ENCODE measurements at places on chromosomes 7 and 10. TPM values are rescaled to one million over a fixed set of nuclear protein-coding genes. Genes with fewer than 3 reads are reported as not detected.
A peak's percentile ranks its signal among the peaks of the same experiment; 100 is the strongest.

- no peaks in the 10 kb centered on the region for H3K27me3 ChIP-seq
- H3K27ac ChIP-seq: no peak overlapping the region
These were observed 66.6 kb upstream of the WNT16 start for GRCh38 chr7:121262221-121262620.

DNA sequence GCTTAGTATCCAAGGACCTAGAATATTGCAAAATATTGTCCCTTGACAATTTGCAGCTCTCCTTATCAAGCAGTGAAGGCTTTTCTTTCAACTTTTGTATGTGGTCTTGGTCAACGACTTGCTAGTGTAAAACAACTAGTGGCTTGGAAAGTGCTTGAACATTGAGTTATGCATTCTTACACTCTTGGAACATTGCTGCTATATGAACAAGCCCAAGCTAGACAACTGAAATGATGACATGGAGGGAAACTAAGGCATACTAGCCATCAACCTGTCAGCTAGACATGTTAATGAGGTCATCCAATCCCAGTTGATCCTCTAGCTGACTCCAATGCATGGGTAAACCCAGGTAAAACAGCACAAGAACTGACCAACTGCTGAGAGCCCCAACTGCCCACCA lies 12.7 kb upstream of the DMTF1 start:
- H3K27me3 ChIP-seq: no peaks in the 10 kb centered on the region
- H3K36me3 ChIP-seq: no peaks in the 10 kb centered on the region
- no peak overlapping the region for H3K27ac ChIP-seq
- H3K4me1 ChIP-seq: no peaks in the 10 kb centered on the region
- DNase-seq: no peak

DNA sequence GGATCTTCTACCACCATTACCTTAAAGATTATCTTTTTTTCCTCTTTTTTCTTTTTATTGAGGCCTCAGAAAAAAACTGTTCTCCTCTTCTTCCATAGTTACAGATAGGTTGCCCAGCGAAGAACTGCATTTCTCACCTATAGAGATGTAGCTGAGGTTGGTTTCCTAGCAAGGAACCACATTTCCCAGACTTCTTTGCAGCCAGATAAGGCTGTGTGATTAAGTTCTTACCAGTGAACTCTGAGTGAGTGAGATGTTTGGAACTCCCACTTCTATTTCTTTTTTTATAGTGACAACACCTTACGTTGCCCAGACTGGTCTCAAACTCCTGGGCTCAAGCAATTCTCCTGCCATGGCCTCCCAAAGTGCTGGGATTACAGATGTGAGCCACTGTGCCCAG lies 5.9 kb upstream of the MCMBP start:
- H3K36me3 ChIP-seq: no peaks in the 10 kb centered on the region
- no peak overlapping the region for H3K27ac ChIP-seq
- no peak overlapping the region for H3K4me3 ChIP-seq
- DNase-seq: no peak

DNA sequence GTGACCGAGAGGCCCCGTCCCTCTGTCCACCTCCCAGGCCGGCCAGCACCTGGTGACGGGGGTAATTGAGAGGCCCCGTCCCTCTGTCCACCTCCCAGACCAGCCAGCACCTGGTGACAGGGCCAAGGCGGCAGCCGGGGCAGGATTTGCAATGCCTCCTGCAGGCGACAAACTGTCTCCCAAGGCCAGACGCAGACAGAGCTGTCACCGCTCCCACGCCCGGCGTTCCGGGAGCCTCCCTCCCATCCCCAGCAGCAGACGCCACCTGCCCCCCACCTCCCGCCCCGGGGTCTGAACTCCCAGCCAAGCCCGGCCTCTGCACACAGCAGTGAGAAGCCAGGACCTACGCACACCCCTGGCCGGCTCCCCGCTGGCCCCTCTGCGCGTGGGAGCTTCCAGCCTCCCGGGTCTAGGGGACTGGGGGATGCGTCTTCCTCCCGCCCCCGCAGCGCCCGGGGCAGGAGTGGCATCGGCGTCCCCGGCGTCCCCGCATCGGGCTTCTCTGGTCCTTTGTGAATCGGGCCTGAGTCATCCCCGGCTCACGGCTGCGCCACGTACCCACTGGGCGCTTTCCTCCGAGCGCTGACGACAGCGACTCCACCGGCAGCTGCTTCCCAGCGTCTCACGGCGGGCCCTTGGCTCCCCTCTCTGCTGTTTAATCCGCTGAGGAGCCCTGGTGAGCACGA lies 95.1 kb upstream of the DIP2C start:
- H3K4me3 ChIP-seq: peak overlapping the region; percentile 35
- H3K4me1 ChIP-seq: peaks cover 10% of the 10 kb centered on the region
- H3K27me3 ChIP-seq: no peaks in the 10 kb centered on the region
- no peak overlapping the region for H3K27ac ChIP-seq
- no peaks in the 10 kb centered on the region for H3K36me3 ChIP-seq
- DNase-seq: peak; percentile 85

GRCh38 chr7:152072421-152072820 lies 46.9 kb downstream of the GALNT11 start:
- H3K4me1 ChIP-seq: peaks cover 11% of the 10 kb centered on the region
- no peak overlapping the region for H3K27ac ChIP-seq
- H3K27me3 ChIP-seq: no peaks in the 10 kb centered on the region
- H3K4me3 ChIP-seq: no peak overlapping the region
- DNase-seq: no peak
- no peaks in the 10 kb centered on the region for H3K36me3 ChIP-seq

- H3K4me1 ChIP-seq: no peaks in the 10 kb centered on the region
- no peaks in the 10 kb centered on the region for H3K27me3 ChIP-seq
- no peaks in the 10 kb centered on the region for H3K36me3 ChIP-seq
- H3K27ac ChIP-seq: no peak overlapping the region
These were observed 99.0 kb upstream of the GPR22 start for GRCh38 chr7:107370816-107371215.

- DNase-seq: no peak
- H3K27ac ChIP-seq: no peak overlapping the region
- no peaks in the 10 kb centered on the region for H3K27me3 ChIP-seq
- no peak overlapping the region for H3K4me3 ChIP-seq
- H3K36me3 ChIP-seq: no peaks in the 10 kb centered on the region
These were observed 1090.8 kb upstream of the CELF2 start for GRCh38 chr10:9926881-9927280.

GRCh38 chr10:104796823-104797222 lies 155.7 kb downstream of the SORCS3 start:
- no peaks in the 10 kb centered on the region for H3K36me3 ChIP-seq
- no peak overlapping the region for H3K27ac ChIP-seq
- no peak for DNase-seq
- H3K4me3 ChIP-seq: no peak overlapping the region

DNA sequence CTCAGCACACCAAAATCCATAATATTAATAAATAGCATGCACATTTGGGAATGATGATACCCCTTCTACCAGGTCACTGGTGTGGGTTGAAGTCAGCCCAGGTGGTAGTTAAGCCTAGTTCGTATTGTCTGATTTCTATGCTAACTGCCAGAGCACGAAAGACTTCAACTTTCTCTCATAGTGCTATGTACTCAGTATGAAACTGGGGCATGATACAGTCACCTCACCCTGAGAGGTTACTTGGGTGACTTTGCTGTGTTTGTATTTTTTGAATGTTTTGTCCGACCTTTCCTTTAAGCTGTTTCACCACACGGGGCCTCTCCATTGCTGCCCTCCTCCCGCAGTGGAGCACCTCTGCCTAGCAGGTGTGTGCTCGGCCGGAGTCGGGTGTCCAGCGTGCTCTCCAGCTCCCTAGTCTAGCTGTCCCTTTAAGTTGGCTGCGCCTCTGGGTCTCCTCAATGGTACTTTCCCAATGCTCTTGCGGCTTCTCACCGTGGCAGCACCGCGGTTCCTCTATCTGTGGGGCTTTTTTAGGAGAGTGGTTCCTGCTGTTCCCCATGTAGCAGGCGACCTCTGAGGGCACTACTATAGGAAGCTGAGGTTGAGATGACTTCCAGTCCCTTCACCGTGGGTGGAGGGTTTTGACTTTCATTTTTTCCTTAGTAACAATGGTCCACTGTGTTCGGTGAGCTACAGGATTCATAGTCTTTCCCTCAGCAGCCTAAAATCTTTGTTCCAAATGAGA lies 524.0 kb upstream of the PFKP start:
- no peaks in the 10 kb centered on the region for H3K4me1 ChIP-seq
- DNase-seq: no peak
- no peaks in the 10 kb centered on the region for H3K27me3 ChIP-seq
- H3K27ac ChIP-seq: no peak overlapping the region
- H3K4me3 ChIP-seq: no peak overlapping the region

GRCh38 chr10:46255801-46256747 lies 30.7 kb upstream of the ANTXRL start:
- peak; percentile 62 for DNase-seq
- H3K36me3 ChIP-seq: no peaks in the 10 kb centered on the region
- no peaks in the 10 kb centered on the region for H3K27me3 ChIP-seq
- H3K4me3 ChIP-seq: no peak overlapping the region
- no peak overlapping the region for H3K27ac ChIP-seq

DNA sequence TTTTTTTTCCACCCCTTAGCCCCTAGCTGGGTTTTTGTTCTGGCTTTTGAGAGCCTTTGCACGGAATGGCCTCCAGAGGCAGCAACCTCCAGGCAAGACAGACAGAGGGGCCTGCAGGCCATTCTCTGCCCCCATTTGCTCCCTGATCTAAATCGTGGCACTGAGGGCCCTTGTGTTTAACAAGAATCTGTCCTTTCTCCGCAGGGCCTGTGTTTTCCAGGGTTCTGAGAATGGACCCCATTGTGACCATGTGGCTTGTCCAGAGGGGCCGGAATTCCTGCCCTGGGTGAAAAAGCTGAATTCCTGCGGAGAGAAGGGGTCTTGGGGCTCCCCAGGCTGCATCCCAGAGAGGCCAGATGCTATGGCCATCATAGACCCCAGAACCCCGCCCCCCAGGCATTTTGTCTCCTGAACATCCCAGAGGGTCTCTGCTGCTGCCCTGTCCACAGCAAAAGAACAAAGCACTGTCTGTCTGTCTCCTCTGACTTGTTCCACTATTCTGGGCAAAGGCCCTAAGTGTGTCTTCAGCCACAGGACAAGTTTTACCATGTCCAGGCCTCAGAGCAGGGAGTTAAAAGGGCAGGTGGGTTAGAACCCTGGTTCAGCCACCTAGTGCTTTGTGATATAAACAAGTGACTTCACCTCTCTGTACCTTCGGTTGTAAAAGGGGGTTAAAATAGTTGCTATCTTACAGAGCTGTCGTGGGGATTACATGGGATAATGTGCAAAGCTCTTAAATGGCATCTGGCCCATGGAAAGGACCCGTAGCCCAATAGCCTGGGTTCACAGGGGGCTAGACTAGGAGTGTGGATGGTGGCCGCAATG lies 155.6 kb downstream of the SH3PXD2A start:
- no peak overlapping the region for H3K27ac ChIP-seq
- no peak for DNase-seq
- no peaks in the 10 kb centered on the region for H3K4me1 ChIP-seq
- H3K27me3 ChIP-seq: no peaks in the 10 kb centered on the region
- H3K4me3 ChIP-seq: no peak overlapping the region
- H3K36me3 ChIP-seq: no peaks in the 10 kb centered on the region

DNA sequence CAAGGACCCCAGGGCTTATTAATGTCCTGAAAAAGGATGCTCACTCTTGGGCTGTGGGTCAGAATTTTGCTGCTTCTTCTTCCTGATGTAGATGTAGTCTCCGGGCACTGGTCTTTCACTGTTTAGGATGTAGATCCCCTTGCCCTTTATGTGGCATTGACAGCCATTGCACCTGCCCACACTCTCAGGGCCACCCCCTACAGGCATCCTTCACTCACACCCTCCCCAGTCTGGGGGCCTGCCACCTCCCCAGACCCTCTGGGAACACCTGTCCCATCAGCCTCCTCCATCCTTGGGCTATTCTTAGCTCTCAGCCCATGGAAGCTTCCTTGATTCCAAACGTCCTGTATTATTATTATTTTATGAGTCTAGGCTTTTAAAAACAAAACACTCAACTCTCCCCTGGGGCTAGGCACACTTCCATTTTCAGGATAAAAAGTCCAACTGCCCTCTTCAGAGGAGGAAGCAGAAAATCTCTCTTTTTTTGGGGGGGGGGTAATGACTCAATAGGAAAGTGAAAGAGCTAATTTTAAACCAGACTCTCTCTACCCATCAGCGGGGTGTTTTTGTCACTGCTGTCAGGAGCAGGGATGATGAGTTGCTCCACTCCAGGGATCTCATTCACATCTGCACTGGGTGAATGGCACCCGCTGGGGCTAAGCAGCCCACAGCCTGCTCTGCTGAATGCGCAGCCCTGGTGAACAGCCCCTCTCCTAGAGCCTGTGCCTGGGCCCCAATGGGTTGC lies 11.5 kb upstream of the KLRG2 start:
- DNase-seq: no peak
- H3K4me1 ChIP-seq: no peaks in the 10 kb centered on the region
- no peaks in the 10 kb centered on the region for H3K27me3 ChIP-seq
- H3K27ac ChIP-seq: no peak overlapping the region

- H3K27ac ChIP-seq: no peak overlapping the region
- no peaks in the 10 kb centered on the region for H3K27me3 ChIP-seq
- H3K4me1 ChIP-seq: no peaks in the 10 kb centered on the region
- H3K36me3 ChIP-seq: no peaks in the 10 kb centered on the region
These were observed 51.7 kb downstream of the ARID5B start for GRCh38 chr10:61953183-61953582.

- no peak for DNase-seq
- no peaks in the 10 kb centered on the region for H3K27me3 ChIP-seq
- no peak overlapping the region for H3K27ac ChIP-seq
- no peak overlapping the region for H3K4me3 ChIP-seq
- H3K4me1 ChIP-seq: peaks cover 7% of the 10 kb centered on the region
These were observed 7.8 kb downstream of the ZNF680 start for GRCh38 chr7:64555046-64555445.

GRCh38 chr7:102008535-102009262 lies 191.3 kb downstream of the CUX1 start:
- peaks cover 20% of the 10 kb centered on the region for H3K4me1 ChIP-seq
- no peak overlapping the region for H3K4me3 ChIP-seq
- no peaks in the 10 kb centered on the region for H3K36me3 ChIP-seq
- H3K27me3 ChIP-seq: no peaks in the 10 kb centered on the region
- H3K27ac ChIP-seq: no peak overlapping the region

DNA sequence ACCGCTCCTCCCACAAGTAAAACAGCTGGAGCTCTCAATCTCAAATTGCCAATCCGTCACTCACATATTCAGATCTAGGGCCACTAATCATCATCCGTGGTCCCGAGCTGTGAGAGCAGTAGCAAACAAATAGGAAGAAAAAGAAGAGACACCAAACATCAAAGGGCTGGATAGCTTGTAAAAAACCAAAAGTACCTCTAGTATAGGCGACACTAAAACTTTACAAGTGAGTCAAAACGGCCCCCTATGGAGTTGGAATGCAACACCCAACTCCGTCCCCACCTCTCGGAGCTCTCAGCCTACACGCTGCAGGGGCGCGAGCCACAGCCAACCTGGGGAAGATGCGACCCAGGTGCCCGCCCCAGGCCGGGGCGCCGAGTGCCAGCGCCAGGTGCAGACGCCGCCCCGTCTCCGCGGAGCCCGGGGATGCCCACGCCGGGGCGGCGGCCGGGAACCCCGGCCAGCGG lies 581 bp downstream of the FAM3C start:
- no peaks in the 10 kb centered on the region for H3K36me3 ChIP-seq
- peaks cover 2% of the 10 kb centered on the region for H3K4me1 ChIP-seq
- H3K27me3 ChIP-seq: no peaks in the 10 kb centered on the region
- H3K4me3 ChIP-seq: peak overlapping the region; percentile 88
- DNase-seq: no peak

GRCh38 chr7:11006291-11006690 lies 32.6 kb downstream of the PHF14 start:
- no peaks in the 10 kb centered on the region for H3K36me3 ChIP-seq
- no peaks in the 10 kb centered on the region for H3K27me3 ChIP-seq
- H3K4me1 ChIP-seq: no peaks in the 10 kb centered on the region
- no peak overlapping the region for H3K27ac ChIP-seq

PDE1C gene
- total RNA-seq: 5.5 TPM

UNC5B gene
- 22.6 TPM for total RNA-seq

ACSM6 gene
- not detected for total RNA-seq

HMX2 gene
- total RNA-seq: 0.25 TPM

SH2B2 gene
- 11.0 TPM for total RNA-seq

CNPY1 gene
- total RNA-seq: not detected

Data from kidney (tissue), 22 donors.